ENCODE measurements at places on chromosomes 7 and 10. TPM values are rescaled to one million over a fixed set of nuclear protein-coding genes. Genes with fewer than 3 reads are reported as not detected.

DNA sequence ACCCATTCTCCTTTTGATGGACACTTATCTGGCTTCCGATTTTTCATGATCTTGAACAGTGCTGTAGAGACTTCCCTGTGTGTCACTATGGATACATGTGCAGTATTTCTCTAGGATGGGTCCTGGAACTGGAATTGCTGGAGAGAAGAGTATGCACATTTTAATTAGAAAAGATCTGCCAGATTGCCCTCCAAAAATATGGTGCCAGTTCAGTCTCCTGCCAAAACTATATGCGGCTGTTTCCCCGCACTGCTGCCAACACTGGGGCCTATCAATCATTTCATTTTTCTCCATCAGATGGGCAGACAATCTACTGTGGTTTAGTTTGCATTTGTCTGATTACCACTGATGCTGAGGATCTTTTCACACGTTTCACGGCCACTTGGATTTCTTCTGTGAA, 105.0 kb downstream of the SH2D4B start:
- no peak for DNase-seq

GRCh38 chr7:99422625-99423024, 13.9 kb downstream of the BUD31 start:
- DNase-seq: no peak

DNA sequence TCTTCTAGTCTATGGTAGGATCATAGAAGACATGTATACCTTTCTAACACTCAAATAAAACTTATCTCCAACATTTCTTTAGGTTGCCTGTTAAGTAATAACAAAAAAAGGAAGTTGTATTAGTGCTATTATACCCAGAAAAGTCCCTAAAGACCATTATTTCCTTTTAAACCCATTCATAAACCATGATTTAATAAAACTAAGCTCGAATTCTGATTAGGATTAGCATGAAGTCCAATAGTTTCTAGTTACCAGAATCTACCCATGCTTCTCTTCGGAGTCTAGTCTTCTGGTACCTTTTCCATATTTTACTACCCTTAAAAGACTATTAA, 62.7 kb downstream of the USP6NL start:
- no peak for DNase-seq

Gene PON3
- total RNA-seq: not detected

- no peak for DNase-seq
Observed at GRCh38 chr10:6722616-6723004, 142.5 kb upstream of the PRKCQ start.

Gene TMEM130
- 12.5 TPM for total RNA-seq

DNA sequence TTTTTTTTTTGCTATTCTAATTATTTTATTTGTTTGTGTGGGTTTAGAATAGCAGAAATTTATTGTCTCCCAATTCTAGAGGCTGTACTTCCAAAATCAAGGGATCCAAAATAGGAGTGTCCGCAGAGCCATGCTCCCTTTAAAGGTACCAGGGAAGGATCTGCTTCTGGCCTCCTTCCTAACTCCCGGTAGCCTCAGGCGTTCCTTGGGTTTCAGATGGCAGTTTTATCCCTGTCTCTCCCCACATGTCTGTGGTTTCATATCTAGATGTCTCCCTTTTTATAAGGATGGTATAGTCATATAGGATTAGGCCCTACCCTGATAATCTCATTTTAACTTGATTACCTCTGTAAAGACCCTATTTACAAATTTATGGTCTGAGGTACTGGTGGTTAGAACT, 48.4 kb downstream of the BMPR1A start:
- no peak for DNase-seq

Gene TFEC
- total RNA-seq: 0.49 TPM

DNA sequence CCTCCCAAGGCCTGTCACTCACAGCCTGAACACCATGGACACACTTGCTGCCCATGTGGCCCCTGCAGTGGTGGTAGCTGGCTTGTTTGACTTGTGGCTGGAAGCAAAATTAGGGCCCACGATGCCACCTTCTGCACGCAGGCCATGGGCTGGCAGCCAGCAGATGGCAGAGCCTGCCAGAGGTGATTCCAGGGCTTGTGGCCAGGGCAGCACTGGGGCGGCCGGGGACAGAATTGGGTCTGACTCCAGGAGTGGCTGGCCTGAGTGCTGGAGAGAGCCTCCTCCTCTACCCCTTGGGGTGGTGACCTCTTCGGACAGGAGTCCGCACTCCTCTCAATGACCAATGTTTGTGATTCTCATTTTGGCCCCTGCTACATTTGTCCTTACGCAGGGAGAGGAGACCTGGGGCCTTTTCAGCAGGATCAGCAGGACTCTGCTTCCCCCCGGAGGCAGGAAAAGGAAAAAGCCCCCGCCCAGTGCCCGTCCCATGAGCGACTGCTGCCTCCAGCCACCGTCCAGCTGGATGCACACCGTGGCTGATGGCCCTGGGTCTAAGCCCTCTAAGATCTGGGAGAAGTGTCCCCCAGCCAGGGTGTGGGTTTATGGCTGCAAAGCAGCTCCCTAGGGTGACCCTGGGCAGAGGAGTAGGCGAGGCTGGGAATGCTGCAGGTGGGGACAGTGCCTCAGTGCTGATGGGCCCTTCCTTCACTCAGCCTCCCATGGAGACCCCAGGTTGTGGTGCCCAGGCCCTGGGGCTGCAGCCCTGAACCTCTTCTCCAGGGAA, 26.5 kb downstream of the DNAJB12 start:
- DNase-seq: peak; percentile 68

GRCh38 chr10:113347508-113347907, 205.3 kb upstream of the HABP2 start:
- DNase-seq: no peak

- no peak for DNase-seq
Observed at GRCh38 chr10:98619446-98619845, 172.7 kb upstream of the HPS1 start.

DNA sequence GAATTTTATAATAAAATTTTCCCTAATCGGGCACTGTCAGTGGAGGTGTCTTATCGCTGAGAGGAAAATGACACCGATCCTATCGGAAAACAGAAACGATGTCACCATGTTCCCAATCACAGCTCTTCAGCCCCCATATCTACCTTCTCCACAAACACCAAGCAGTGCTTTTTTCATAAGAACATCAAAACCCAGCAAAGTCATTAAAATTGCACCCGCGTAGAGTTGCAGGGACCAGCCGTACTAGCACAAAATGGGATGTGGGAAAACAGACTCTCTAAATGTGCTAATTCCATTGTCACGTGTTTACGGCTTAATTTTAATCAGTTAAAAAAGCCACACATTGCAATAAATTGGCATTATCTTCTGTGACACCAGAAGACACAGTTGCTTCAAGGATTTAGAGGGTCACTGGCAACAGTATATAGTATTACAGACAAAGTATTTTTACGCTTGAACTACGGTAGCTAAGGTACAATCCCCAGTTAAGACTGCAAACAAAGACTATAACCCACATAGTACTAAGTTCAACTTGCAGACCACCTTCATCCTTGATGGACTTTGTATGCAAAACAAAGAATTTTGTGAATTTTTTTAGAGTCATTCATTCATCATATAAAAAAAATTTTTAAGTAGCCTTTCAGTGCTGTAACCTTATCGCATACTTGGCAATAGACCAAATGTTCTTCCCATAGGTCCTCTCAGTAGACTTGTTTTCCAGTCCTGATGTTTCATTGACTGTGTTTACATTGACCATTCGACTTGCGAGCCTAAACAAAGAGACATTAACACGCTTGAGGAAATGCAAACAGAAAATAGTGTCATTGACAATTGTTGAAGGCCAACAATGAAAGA, 116.0 kb downstream of the VTI1A start:
- DNase-seq: no peak

Gene FAM20C
- 17.8 TPM for total RNA-seq

- no peak for DNase-seq
Observed at GRCh38 chr10:88618496-88618895, 31.9 kb downstream of the LIPJ start.

Gene PDZD7
- 1.2 TPM for total RNA-seq

DNA sequence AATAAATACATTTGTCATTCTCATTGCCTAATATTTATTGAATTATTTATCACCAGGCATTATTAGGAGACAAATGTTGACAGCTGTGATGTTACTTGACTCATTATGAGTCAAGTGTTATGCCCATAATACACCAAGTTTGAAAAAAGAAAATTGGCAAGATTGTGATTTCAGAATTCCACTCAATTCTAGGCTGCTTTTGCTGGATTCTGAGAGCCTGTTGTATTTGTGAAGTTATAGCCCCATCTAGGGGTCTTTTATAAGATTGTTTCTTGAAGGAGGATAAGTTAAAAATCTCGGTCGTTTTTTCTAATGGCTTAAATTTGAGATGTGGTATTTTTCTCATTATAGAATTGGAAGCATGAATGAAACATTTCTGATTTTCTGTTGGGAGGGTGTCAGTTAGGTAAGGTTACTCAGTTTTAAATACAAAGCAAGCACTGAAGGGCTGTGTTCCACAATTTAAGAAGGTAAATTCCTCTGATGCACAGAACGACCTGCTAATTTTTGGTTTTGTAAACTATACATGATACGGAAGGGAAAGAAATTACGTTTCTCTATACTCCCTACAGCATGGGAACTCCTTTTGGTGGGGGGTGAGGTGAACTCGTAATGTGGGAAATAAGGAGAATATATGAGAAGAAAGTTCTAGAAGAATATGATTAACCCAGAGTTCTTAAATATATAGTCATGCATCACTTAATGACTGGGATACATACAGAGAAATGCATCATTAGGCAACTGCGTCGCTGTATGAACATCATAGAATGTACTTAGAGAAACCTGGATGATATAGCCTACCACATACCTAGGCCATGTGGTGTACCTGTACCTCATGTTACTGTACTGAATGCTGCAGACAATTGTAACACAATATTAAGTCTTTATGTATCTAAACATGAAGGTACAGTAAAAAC, 2.6 kb downstream of the STK31 start:
- no peak for DNase-seq

Gene IGF2BP3
- total RNA-seq: 89.1 TPM

- no peak for DNase-seq
Observed at GRCh38 chr10:91117505-91117904, 103.0 kb upstream of the PCGF5 start.

GRCh38 chr7:24508316-24508715, 64.9 kb upstream of the PALS2 start:
- no peak for DNase-seq

Gene PAPOLB
- 0.22 TPM for total RNA-seq

GRCh38 chr7:80018941-80019808, 115.5 kb upstream of the GNAI1 start:
- peak; percentile 67 for DNase-seq

GRCh38 chr7:42833411-42833810, 78.5 kb downstream of the C7orf25 start:
- DNase-seq: no peak

Gene TAS2R41
- total RNA-seq: not detected

Gene RAPGEF5
- 6.1 TPM for total RNA-seq

Gene STEAP1B
- 0.58 TPM for total RNA-seq

- DNase-seq: no peak
Observed at GRCh38 chr10:30233186-30233959, 115.7 kb downstream of the MTPAP start.

Gene KLF14
- 1.0 TPM for total RNA-seq

GRCh38 chr7:82507976-82508677, 64.5 kb upstream of the CACNA2D1 start:
- no peak for DNase-seq

- DNase-seq: no peak
Observed at GRCh38 chr7:49481075-49481474, 292.4 kb upstream of the VWC2 start.

DNA sequence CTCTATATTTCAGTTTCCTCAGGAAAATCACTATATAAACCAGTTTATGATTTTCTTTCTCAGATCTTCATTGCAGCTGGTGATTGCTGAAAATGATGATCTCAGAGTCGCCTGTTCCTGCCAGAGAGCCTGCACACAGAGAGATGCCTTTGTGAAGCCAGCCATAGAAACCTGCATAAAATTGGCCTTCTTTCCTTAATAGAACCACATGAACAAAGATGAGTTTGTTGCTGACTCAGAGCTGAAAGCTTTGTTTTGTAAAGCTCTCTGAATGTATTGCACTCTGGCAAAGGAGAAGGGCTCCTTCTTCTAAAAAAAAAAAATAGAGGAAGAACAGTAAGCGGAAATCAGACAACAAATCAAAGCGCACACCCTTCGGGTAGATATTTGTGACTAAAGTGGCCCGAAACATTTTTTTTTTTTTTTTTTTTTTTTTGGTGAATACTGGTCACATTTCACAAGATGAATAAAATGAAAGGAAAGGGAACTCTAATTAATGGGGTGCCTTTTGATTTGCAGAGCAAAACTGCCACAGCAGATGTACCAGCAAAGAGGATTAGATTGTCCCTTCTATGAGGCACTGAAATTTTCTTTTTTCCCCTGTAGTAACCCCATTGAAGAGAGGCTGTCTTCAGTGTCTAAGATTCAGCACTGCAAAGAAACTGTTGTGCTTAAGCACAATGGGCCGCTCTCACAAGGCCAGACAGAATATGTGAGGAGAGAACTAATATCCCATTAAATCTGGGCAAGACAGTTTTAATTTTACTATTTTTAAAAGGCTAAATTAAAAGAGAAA, 75.1 kb upstream of the PTPRZ1 start:
- DNase-seq: no peak

- peak; percentile 82 for DNase-seq
Observed at GRCh38 chr10:22927661-22928403, at the start of gene ARMC3. Gene ARMC3, plus strand, starts transcription at chr10:22928053. Its CDS starts 3,944 bp downstream, at chr10:22931997.

DNA sequence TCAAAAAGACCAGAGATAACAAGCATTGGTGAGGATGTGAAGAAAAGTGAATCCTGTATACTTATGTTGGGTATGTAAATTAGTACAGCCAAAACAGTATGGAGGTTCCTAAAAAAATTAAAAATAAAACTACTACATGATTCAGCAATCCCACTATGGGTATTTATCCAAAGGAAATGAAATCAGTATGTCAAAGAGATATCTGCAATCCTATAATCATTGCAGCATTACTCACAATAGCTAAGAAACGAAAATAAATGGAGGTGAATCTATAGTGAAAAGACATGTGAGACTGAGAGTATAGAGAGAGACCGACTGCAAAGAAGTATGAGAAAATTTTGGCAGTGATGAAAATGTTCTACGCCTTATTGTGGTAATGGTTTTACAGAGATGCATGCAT, 139.2 kb upstream of the TMEM168 start:
- DNase-seq: no peak

- DNase-seq: no peak
Observed at GRCh38 chr7:3404501-3404900, 103.4 kb downstream of the SDK1 start.
